Mesenteric fat pad (tissue), 1 donor: ENCODE measurements at places on chromosomes 12 and 14. TPM values are rescaled to one million over a fixed set of nuclear protein-coding genes. Genes with fewer than 3 reads are reported as not detected.

DNA sequence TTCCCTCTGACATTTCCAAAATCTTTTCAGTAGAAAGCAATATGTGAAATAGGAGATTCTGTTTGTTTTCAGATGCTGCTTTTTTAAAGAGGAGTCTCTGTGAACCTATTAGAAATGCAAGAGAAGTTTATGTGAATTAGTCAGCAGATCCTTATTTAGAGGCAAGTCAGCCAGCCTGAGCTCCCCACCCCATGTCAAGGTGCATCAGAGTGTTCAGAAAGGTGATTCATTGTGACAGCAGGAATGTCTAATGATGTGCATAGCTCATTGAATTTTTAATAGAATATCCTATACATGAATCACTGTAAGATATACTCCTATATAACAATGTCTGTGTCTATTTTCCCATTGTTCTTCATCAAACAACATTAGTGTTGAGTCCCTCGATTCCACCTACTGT, 1222.4 kb upstream of the USP15 start:
- DNase-seq, result no peak

GRCh38 chr14:51157012-51157411, 62.1 kb upstream of the TRIM9 start:
- no peak for DNase-seq

DNA sequence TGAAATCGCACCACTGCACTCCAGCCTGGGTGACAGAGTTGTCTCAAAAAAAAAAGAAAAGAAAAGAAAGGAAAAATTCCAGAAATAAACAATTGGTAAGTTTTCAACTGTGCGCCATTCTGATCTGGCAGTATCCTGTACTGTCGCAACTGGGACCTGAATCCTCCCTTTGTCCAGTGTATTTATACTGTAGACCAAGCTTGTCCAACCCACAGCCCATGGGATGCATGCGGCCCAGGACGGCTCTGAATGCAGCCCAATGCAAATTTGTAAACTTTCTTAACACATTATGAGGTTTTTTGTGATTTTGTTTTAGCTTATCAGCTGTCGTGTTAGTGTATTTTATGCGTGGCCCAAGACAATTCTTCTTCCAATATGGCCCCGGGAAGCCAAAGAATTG, 84.7 kb downstream of the TMCC3 start:
- no peak for DNase-seq

RPS6KL1 gene
- 23.6 TPM for total RNA-seq
